ENCODE measurements at places on chromosomes 5 and 9.

GRCh38 chr9:4177970-4178758, 121.7 kb downstream of the GLIS3 start:
- DNase-seq, result no peak

DNA sequence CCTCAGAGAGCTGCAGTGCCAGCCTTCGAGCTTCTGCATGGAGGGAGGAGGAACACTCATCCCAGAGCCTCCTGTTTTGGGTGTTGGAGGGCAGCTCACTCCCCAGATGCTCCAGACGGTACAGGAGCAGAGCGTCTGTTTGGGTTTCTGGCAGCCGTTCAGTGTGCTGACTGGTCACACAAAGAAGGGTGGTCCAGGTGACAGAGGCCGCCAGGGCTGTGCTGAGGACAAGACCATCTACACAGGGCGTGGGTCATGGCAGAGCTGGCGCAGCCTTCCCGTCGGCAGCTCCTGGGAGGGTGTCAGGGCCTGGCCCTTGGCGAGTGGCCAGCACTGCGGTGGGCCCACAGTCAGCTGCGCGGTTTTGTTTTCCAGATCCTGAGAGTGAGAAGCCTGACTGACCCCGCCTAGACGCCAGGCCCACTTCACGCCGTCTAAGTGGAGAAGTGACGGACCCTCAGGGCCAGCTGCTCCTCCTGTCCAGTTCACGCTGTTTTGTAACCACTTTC, 131.4 kb upstream of the FAM120A start:
- DNase-seq, result no peak

DNA sequence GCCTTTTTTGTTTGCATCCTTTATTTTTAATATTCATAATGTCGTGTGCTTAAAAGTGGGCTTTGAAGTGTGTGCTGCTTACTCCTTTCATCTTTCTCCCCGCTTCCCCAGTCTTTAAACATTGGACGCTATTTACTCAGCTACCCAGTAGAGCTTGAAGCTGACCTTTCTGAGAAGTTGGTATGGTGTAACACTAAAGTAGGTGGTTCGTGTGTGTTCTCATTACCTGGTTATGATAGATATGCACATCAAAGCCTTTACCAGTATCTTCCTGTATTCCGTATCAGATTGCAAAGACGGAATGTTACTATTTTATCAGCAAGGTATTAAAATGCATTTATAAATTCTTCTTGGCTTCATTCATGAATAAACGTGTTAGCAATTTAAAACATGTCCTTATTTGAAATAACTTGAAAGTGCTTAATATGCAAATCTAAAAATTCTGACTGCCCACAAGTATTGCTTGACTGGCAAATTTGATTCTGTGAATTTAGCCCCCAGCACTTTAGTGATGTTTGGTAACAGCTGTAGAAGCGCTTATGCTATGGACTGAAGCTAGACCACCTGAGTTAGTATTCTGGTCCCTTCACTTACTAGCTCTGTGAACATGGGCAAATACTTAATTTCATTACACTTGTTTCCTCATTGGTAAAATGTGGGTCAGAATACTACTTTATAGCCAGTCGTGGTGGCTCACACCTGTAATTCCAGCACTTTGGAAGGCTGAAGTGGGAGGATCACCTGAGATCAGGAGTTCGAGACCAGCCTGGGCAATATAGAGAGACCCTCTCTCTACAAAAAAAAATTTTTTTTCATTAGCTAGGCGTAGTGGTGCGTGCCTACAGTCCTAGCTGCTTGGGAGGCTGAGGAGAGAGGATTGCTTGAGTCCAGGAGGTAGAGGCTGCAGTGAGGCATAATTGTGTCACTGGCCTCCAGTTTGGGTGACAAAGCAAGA, 1.7 kb downstream of the RRAGA start:
- DNase-seq, result no peak

GRCh38 chr9:126682928-126683697, 69.4 kb downstream of the LMX1B start:
- no peak for DNase-seq

DNA sequence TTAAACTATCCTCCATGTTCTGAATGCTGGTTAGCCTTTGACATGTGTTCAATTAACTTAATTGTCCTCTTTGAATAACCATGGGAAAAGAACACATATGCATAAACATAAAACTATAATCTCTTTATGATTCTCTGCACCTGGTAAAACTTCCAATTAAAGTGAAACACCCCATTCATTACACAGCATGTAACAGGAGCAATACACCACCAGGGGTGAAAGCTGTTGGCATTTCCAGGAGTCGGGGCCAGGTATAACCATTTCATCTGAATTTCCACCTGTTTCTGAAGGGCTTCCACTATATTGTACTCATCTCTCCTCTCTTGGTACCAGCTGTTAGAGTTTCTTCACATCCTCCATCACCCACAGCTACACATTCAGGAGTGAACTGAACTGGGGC, 303.8 kb downstream of the EDIL3 start:
- DNase-seq, result no peak

DNA sequence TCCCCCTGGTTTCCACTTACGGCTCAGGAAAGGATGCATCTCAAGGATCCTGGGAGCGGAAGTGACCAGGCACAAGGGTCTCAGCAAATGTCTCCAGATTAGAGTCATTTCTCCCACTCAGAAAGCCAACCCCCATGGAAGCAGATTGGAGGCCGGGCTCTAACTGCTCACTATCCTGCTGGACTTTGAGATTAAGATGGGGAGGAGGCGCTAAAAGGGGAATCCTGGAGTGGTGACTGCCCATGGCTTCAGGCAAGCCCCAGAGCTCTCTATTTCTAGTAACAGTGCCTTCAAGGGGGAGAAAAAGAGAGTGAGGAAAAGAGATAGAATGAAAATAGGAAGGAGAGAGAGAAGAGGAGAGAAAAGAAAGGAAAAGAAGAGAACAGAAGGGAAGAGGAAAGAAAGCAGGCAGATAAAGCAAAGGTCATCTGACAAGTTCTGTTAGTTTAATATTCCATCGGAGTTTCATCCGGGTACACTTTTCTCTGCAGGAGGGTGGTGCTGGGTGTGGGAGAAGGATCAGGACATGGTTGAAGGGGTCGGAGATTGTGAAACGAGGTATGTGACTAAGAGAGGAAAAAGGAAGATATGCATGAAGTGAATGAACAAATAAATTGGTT, at the start of gene AGXT2:
AGXT2 (minus strand) TSS at position 165 of the 620 bp plus-strand sequence; CDS start at position 108, 57 bp downstream.
- no peak for DNase-seq

GRCh38 chr9:94973451-94973941, 247.0 kb downstream of the AOPEP start:
- DNase-seq, result no peak

DNA sequence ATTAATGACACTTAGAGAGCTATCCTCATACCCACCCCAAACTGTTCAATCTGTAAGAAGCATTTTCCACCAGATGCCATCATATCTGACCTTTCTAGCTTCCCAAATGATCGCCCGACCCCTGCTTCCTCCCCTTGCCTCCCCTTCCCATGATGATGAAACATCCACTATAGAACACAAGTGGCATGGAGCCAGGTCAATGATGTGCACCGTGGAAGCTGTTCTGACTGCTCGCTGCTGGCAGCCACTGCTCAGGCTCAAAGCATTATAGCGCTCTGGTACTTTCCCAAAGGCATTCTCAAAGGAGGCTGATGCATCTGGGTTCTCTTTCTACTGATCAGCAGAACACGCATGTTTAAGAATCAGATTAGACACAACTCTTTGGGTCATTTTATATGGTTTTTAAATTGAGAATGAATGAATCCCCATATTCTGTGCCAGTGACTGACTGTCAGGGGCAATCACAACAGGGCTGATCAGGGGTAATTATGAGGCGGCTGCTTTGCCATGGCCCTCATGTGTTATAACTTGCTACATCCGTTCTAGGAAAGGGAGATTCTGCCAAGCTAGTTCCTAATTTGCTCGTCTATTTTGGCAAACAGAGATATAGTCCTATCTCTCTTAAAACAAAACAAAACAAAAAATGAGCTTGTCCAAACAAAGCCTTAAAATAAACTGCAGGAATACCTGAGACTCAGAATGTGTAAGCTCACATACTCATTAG, 343.7 kb downstream of the ENC1 start:
- no peak for DNase-seq

- DNase-seq, result no peak
Measured at GRCh38 chr5:42587096-42587723, 164.0 kb downstream of the GHR start.

- DNase-seq, result no peak
Measured at GRCh38 chr5:13212886-13213285, 731.6 kb downstream of the DNAH5 start.

- no peak for DNase-seq
Measured at GRCh38 chr5:175103746-175104145, 340.2 kb downstream of the DRD1 start.

- no peak for DNase-seq
Measured at GRCh38 chr5:64331597-64332277, 166.1 kb downstream of the RNF180 start.

GRCh38 chr5:167049043-167049663, 1242.3 kb upstream of the WWC1 start:
- DNase-seq, result no peak

- no peak for DNase-seq
Measured at GRCh38 chr5:77209495-77210090, 887 bp upstream of the PDE8B start.

DNA sequence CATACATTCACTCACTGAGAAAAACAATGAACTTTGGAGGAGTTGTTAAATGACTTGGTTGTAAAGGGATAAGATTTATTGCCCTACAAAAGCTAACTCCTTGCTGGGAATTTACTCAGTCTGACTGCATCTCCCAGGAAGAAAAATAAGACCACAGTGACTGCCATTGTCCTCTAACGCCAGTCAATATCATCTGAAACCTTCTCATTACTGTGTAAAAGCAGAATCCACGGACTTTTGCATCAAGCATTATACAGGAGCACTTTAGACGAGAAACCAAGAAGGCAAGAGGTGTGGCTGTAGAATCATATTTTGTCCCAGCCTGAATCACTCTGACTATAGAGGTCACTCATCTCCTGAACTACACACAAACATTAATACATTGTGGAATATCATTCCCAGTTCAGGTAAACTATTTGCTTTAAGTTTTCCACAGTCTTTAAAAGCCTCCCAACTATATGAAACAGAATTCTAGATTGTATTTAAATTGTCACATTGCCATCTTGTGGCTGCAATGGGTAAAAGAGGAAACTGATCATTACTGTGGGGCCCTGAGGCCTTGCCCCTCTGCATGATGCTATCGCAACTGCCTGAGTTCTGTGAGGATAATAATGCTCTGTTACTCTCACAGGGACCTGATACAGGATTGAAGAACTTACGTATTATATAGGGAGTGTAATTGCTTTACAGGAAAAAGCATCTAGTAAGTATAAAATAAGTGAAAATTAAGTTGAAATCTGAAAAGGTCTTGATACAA, 142.9 kb downstream of the SLCO4C1 start:
- DNase-seq, result no peak
